HT1080 (cell line): ENCODE measurements at places on chromosomes 11 and 22.

DNA sequence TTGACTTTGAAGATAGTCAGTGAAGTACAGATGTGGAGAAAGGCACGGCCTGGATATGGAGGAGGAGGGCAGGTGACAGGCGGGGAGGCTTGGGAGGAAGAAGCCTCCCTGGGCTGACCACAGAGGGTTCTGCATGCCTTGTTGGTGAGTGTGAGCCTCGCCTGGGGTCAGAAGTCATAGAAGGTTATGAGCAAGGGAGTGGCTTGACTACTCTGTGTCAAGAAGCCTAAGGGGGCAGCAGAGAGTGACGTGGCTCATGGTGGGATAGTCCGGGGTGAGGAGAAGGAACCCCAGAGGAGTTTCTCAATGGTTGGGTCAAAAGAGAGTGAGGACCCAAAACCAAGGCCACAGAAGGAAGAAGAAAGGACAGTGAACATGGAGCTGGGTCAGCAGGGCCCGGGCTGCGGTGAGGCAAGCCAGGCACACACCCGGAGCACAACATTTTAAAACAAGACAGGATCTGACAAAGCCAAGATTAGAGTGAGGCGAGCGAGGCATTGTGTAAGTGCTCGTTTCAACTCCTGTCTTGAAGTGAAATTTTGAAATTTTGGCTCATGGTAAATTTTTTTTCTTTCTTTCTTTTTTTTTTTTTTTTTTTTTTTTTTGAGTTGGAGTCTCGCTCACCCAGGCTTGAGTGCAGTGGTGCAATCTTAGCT, 31.9 kb downstream of the PDGFB start:
- DNase-seq = peak; percentile 71

DNA sequence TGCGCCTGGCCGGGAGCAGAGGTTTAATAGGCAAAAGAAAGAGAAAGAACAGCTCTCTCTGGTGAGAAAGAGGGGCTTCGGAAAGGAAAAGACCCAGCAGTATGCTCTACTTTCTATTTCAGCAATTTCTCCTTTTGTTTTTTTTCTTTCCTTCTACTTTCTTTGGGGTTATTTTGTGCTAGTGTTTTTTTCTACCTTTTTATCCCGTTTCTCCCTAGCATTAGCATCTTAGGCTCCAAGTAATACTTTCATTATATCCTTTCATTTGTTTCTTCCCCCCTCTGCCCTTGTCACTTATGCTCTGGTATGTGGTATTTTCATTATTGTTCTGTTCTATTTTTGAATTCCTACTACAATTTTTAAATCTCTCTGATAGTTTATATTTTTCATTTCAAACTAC, 4.5 kb downstream of the SNU13 start:
- DNase-seq = no peak

DNA sequence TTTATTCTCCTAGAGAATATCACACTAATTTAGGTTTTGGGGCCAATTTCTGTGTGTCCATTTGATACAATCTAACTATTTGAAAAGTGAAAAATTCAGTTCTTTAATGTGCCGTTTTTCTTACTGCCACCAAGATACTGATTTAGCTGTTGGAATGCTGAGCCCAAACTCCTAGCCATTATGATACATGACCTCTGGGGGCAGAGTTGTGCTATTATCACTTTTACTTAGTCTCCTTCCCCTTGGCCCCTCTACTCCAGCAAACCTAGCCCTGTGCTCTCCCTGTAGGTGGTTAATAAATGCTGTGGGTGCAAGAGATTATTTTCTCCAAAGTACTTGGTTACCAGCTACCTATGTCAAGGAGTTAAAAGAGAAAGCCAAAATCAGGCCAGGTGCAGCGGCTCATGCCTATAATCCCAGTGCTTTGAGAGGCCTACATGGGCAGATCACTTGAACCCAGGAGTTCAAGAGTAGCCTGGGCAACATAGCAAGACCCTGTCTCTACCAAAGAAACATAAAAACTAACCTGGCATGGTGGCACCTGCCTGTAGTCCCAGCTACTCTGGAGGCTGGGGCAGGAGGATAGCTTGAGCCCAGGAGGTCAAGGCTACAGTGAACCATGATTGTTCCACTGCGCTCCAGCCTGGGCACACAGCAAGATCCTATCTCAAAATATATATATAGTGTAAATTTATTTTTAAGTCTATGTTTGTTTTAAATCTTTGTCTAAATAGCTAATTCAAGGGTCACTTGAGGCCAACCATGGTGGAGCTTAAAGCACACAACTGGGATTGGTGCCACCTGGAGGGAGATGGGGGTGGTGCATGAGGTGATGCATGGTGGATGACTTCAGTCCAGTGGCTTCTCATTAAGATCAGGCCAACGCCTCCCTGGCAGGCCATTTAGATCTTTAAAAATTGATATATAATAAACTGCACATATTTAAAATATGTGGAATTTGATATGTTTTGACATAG, 193.2 kb upstream of the PLET1 start:
- DNase-seq = peak; percentile 25

DNA sequence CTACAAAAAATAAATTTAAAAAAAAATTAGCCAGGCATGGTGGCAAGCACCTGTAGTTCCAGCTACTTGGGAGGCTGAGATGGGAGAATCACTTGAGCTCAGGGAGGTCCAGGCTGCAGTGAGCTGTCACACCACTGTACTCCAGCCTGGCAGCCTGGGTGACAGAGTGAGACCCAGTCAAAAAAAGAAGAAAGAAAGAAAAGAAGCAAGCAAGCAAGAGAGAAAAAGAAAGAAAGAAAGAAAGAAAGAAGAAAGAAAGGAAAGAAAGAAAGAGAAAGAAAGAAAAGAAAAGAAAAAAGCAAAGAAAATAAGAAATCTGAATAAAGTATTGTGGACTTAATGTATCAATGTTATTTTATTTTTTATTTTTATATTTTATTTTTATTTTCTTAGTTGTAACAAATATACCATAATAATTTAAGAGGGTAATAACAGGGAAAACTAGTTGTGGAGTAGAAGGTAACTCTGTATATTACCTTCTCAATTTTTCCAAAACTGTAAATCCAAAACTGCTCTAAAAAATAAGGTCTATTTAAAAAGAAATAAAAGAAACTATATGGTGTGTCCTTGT, 1.1 kb upstream of the ZNF215 start:
- no peak for DNase-seq
